ENCODE measurements at places on chromosomes 11 and 22.

DNA sequence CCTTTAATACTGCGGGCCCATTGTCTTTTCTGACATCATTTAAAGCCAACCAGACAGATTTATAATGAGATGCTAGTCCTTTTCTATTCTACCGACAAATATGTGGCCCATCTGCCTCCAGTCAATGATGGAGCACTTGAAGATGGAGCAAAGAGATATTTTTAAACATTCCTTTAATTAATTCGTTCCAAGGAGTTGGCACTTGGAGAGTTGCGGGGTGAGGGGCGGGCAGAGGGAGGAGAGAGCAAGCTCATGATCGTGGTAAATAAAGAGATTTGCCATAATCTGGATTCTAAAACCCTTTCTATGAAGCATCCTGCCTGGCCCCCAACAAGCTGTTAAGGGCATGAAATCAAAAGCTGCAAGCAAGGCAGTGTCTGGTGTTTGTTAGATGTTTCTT is 5.0 kb downstream of the SLC1A2 start:
- no peak for DNase-seq

- peak; percentile 72 for DNase-seq
Measured at GRCh38 chr11:46322759-46323158, 24.5 kb upstream of the DGKZ start.

- DNase-seq: no peak
Measured at GRCh38 chr11:44749189-44749588, 22.4 kb downstream of the TSPAN18 start.

DNA sequence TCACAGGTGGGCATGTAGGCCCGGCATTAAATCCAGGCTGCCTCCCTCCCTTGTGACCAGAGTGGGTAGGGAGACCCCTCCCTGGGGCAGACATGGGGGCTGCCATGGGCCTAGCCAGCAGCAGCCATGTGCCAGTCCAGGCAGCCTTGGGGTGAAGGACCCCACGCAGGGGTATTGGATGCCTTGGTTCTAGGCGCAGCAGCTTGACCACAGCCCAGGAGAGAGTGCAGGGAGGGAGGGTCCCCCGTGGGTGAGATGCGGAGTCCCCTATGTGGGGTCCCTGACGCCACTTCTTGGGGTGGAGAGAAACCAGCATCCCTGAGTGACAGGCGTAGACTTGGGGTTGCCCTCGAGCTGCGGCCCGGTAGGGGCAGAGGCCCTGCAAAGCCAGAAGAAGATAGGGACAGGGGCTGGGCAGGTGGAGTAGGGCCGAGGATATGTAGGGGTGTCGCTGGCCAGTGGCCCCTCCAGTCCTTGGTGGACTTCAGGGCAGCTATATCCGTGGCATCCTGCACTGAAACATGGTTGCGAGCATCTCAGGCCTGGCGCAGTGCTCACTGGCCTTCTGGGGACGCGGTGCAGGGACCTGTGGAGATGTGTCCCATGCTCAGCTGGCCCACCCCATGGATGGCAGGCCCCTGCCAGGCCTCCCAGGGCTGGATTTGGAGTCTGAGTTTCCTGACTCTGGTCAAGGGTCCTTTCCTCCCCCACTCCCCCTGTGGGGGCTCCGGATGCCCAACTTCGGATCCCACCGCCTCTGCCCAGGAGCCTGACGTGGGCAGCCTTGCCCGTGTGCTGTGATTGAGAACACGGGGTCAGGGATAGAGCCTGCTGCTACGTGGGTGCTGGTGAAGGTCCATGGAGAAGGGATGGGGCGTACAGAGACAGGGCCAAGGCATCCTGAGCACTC is 1179.8 kb downstream of the BRD1 start:
- DNase-seq: no peak

GRCh38 chr11:1128311-1129142 is 29.2 kb upstream of the MUC5AC start:
- peak; percentile 10 for DNase-seq

DNA sequence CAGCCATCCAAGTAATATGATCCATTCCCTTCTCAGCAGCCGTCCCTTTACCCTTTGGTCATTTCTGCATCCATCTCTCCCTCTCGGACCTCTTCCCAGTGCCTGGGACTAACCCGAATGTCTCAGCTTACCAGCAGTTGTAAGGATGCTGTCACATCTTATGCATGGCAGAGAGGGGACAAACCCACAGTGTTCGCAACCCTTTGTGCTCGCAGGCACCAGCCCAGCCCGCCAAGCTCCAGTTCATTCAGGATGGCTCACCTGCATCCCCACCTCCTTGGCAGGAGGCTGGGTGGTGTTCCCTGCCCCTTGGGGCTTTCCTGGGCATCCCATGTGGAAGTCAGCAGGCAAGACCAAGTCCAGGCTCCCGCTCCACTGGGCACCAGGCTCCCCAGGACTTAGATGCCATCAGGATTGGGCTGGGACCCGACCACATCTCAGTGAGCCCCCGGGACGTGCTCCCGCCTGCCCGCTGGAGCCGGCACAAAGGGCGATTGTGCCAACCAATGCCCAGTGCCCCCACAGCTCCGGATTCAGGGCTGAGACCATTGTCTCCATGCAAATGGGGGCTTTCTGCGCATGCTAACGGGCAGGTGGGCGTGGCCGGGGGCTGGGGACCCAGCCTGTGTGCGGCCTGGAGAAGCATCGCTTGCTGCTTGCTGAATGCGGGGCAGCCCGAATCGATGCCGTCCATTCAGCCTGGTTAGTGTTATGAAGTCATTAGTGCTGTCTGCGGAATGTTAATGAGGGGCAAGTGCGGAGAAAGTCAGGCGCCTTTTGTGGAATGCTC is 108.6 kb downstream of the KCNQ1OT1 start:
- DNase-seq: peak; percentile 12

- DNase-seq: no peak
Measured at GRCh38 chr11:13355191-13355590, 77.6 kb downstream of the BMAL1 start.

- DNase-seq: no peak
Measured at GRCh38 chr11:121467965-121468364, 15.2 kb upstream of the SORL1-AS1 start.

- no peak for DNase-seq
Measured at GRCh38 chr11:123771664-123772063, 17.3 kb upstream of the OR6X1 start.

GRCh38 chr11:82523141-82523540 is 210.5 kb downstream of the FAM181B start:
- peak; percentile 32 for DNase-seq

DNA sequence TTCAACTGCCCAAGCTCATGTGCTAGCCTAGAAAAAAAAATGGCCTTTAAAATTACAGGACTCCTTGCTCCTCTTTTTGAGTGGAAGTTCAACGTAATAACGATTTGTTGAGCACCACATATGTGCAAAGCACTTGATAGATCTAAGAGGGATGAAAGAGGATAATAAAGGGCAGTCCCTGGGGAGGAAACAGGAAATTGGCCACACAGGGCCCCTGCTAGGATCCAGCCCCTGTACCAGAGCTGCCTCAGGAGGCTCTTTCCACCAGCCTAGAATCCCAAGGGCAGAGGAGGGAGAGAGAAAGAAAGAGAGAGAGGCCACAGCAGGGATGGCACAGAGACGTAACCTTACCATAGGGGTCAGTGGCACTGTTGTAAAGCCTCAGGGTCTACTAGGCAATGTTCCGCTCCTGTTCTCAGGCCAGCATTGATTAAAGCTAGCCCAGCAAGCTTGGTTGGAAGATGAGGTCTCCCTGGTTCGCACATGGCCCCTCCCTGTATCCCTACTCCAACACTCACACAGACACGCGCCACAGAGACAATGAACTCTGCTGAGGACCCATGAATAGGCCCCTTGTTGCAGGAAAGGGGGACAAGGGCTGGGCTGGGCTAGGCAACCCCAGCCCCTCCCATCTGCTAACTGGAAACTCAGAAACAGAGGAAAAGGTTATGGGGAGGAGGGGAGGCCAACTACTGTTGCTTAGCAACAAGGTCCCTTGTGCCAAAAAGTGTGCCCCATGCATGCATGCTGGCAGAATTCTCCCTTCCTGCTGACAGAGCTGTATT is at the start of gene TMPRSS5:
Gene TMPRSS5, minus strand, starts transcription at position 438 of the 785 bp plus-strand sequence. Its CDS starts 84 bp downstream, at position 354.
- no peak for DNase-seq

DNA sequence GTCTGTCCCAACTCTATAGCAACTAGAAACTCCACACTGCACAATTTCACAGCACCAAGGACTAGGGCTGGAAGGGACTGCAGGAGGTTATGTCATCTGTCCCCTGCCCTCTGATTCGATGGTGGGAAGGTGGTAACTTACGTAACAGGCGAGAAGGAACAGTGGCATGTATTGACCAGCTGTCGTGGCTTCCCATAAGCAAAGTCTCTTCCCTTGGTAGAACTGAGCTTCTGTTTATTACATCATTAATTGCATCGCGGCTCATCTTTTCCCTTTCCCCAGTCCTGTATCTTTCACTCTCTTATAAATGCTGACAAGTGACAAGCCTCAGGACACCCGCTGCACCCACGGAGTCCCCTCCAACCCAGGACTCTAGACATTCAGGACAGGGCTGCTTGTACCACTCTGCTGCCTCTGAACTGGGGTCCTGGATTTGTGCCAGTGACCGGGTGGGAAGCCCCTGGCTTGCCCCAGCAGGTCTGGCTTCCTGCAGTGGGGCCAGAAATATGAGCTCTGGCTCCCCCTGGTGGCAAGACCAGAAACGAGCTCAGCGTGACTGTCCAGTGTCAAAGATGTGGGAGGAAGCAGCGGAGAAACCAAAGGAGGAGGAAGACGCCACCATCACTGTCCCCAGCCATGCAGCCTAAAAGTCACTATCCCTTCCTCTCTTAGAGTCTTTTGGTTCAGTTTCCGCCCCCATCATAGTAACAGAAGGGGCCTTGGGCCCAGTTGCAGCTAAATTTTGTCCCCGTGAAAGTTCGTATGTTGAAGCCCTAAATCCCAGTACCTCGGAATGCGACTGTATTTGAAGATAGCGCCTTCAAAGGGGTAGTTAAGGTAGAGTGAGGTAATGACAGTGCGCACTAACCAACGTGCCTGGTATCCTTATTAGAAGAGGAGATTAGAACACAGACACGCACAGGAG is 84.5 kb downstream of the ISX start:
- peak; percentile 89 for DNase-seq

DNA sequence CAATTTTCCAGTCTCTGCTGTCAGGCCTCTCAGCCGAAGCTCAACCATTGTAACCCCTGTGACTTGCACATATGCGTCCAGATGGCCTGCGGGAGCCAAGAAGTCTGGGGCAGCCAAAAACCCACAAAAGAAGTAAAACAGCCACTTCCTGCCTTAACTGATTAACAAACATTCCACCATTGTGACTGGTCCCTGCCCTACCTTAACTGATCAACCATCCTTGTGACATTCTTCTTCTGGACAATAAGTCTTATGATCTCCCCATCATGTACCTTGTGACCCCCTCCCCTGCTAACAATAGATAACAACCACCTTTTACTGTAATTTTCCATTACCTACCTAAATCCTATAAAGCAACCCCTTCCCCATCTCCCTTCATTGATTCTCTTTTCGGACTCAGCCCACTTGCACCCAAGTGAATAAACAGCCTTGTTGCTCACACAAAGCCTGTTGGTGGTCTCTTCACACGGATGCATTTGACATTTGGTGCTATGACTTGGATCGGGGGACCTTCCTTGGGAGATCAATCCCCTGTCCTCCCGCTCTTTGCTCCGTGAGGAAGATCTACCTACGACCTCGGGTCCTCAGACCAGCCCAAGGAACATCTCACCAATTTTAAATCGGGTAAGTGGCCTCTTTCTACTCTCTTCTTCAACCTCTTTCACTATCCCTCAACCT is 1.3 kb upstream of the NDUFC2 start:
- no peak for DNase-seq

DNA sequence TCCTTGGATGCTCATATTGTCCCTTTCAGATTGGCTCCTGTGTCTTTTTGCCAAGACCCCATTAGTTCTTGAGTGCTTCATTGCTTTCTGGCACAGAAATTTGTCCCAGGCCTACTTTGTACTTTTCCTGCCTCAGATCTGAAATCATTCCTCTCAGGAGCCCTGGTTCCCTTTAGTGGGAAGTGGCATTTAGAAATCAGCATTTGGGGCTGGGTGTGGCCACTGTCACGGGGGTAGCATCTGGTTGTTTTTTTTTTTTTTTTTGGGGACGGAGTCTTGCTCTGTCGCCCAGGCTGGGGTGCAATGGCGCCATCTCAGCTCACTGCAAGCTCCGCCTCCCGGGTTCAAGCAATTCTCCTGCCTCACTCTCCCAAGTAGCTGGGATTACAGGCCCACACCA is 18.2 kb downstream of the PPFIA1 start:
- DNase-seq: no peak

DNA sequence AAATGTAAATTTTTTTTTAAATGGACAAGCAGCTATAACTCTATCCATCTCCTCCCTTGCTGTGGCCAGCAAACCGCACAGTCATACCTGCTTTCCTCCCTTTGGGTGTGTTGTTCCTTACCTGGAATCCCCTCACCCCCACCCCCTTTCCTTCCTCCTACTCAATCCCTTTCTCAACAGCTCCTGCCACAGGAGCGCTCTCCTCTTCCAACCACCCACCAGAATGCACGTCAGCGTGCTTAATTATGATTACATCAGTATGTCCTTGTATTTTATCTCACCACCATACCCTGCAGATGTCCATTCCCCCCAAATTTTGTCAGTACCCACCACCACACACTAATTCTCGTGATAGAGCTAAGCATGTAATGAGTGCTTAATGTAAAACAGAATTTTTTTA is 60.9 kb upstream of the LMO2 start:
- no peak for DNase-seq

DNA sequence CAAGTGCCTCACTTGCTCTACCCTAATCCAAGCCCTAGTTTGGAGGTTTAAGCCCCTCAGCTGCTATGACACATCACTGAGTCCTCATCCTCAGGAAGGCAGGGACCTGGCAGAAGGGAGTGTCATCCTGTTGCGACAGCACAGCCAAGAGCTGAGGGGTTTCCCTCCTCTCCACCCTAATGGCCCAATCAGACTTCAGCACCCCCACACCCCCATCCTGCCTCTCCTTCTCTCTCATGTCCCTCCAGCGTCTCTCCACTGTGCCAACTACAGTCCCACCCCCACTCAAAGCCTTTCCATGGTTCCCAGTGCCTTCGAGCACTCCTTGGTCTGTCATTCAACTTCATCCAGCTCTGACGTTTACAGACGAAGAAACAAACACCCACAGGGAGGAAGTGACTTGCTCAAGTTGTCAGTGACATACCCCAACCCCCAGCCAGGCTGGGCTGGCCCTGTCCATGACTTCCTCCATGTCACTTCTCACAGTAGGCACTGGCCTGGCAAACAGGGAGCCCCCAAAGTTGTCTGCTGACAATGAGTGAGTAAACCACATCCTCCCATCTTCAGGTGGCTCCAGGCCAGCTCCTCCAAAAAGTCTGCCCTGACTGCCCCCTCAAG is 15.6 kb downstream of the ARAP1 start:
- DNase-seq: no peak
